ENCODE measurements at places on chromosomes 6 and 20.

DNA sequence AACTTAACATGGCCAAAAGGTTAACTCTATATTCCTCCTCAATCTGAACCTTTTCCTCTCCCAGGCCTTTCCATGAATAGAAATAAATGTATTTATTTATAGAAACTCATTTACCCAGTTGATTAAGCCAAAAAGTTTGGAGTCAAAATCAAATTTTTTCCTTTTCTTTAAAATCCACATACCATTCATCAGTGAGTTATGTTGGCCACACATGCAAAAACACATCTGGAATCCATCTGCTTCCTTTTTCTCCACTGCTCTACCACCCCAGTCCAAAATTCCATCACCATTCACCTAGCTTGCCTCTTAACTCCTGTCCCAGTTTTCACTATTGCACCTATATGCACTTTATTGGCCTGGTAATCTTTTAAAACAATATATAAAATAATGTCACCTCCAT, 62.4 kb upstream of the TMEM200A start:
- no peak for DNase-seq

DNA sequence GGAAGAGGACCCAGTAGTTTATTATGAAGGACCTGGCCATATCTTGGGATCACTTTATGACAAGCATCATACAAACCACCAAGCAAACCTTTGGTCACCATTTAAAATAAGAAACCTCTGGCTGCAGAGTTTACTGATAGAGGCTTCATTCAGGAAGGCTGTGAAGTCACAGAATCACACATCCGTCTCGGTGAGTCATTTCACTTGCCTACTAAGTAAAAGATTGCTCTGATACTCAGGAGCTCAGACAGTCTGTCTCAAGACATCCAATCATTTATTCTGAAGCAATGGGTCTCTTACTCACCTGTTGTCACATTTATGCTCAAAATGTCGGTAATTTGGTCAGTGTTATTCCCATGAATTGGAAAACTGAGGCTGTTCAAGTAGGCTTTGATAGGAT, 33.7 kb downstream of the ADGRF5 start:
- DNase-seq: no peak

DNA sequence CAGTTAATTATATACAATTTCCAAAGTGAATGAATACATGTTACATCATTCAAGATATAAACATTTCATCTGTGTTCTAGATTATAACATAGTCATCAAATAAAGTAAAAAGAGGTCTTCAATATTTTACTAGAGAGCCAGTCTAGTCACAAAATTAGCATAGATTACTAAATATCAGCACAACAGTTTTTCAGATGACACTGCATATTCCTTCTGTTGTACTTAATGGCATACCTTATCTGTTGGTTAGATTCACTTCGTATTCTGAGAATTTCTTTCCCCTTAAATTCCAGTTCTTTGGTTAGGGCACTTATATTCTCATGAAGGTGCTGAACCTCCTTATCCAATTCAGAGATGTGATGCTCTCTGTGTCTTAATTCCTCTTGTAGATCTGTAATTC, 39.8 kb upstream of the MCM9 start:
- no peak for DNase-seq

GRCh38 chr6:152184917-152185574, 377.6 kb downstream of the ESR1 start:
- DNase-seq: no peak

GRCh38 chr20:2696646-2697045, 4.1 kb downstream of the EBF4 start:
- DNase-seq: no peak

DNA sequence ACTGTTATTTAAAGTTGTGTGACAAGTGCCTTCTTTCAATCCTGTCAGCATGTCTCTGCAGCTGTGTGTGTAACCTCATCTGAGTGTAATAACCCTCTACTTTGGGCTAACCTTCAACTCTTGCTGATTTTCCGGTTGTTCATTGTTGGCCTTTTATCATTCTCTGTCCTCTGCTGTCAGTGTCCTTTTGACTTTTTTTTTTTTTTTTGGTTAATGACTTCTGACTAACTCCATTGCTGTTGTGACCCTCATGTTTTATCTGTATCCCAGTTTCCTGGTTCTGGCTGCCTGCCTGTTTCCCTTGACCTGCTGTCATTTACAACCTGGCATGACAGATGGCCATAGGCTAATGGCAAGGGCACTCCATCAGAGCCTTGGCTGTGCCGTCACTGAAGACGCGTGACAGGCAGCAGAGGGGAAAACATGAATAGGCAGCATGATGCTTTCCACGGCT, 145.7 kb upstream of the MAN1A1 start:
- DNase-seq: no peak

DNA sequence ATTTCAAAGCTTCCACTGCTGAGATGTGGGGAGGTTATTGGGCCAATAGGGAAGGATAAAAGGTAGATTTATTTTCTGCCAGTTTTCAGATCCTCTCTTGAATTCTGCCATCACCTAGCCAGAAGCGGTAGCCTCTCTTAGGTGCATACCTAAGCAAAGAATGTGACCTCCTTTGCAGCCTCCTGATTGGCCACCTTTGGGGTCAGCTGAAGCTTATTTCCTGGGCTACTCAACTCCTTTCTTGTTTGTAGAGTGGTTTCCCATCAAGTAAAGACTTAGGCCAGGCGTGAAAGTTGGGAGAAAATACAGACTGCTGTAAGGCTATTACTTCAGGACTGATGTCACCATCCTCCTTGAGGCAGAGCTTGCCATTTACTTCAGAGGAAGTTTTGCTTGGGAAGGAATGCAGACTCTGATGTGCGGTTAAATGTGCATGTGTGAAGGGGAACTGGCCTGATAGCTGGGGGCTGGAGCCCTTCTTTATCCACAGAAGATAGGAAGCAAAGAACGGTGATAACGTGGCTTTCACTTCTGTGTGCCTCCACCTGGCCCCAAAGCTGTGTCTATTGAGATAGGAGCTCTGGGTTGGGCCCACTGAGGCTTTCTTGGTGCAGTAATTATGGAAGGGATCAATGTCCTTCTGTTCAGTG, 70.1 kb downstream of the TRMT11 start:
- DNase-seq: no peak

DNA sequence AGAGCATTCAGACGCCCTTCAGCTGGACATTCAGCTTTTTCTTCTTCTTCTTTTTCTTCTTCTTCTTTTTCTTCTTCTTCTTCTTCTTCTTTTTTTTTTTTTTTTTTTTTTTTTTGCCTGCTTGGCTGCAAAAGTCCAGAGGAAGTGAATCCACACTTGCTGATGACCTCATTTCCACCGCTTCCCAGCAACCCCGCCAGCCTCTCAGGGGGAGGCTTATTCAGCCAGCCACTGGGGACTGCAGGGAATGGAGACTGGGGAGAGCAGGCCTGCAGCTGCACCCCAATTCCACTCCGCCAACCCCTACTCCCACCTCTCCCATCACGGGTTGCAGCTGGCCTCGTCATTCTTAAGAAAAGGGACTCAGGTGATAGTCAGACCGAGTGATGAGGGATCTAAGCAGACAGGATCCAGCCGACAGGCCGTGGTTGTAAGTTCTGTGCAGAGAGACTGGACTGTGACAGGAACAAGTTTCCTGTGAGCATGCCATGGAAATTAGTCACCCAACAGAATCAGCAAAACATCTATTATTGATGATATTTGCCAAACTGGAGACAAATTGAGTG, 59.0 kb upstream of the QKI start:
- DNase-seq: no peak

GRCh38 chr6:47701363-47701762, 3.0 kb downstream of the ADGRF4 start:
- no peak for DNase-seq

- no peak for DNase-seq
Observed at GRCh38 chr6:113385020-113385431, 472.1 kb upstream of the MARCKS start.

- no peak for DNase-seq
Observed at GRCh38 chr6:99305021-99305554, 44.4 kb downstream of the FAXC start.

GRCh38 chr6:28258877-28259777, at the start of gene NKAPL:
Gene NKAPL (plus strand): TSS chr6:28259297. CDS start chr6:28259372, 75 bp downstream.
- peak; percentile 37 for DNase-seq

DNA sequence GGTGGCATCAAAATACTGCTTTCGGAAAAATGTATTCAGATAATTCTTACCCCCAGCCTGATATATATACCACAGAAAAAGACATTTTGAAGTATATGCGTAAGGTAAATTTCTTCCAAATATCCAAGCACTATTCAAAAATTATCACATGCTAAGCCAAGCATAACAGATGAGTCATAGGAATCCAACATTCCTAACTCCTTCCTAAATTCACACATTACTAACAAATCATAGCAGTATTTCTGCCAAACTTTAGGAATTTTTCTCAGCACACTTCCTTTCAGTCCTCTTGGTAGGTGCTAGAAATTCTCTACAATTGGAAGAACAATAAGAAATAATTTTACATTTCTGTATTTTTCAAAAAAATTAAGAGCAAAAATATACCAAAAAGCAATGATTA, 417.5 kb downstream of the EYS start:
- DNase-seq: no peak

GRCh38 chr6:33737267-33738026, 9.3 kb downstream of the IP6K3 start:
- no peak for DNase-seq

GRCh38 chr20:43458422-43458924, 777 bp downstream of the SRSF6 start:
- DNase-seq: peak; percentile 23

- DNase-seq: no peak
Observed at GRCh38 chr6:148745926-148746325, 904 bp upstream of the UST start.

- no peak for DNase-seq
Observed at GRCh38 chr6:13479971-13480434, 7.4 kb downstream of the GFOD1 start.

DNA sequence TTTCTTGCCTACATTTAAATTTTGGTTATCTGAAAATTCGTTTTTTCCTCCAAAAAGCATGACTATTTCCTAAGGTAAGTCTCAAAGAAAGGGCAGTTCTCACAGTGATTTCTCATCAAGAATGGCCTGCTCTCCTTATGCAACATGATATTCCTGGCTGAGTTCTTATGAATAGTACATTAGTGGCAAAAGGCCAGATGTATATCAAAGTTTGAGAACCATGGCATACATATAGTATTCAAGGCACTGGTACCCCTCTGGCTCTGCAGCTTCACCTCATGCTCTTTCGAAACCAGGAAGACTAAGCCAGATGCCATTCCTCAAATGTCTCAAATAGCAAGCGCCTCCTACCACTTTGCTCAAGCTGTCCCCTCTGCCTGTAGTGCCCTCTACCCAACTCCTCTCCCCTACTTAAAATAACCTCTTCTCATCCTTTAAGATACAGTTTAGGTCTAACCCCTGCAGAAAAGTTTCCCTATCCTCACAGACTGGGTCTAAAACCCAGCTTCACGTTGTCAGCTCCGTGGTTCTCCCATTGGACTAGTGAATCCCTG, 280.3 kb downstream of the HACE1 start:
- no peak for DNase-seq

GRCh38 chr20:8427419-8428040, 295.5 kb downstream of the PLCB1 start:
- DNase-seq: no peak

DNA sequence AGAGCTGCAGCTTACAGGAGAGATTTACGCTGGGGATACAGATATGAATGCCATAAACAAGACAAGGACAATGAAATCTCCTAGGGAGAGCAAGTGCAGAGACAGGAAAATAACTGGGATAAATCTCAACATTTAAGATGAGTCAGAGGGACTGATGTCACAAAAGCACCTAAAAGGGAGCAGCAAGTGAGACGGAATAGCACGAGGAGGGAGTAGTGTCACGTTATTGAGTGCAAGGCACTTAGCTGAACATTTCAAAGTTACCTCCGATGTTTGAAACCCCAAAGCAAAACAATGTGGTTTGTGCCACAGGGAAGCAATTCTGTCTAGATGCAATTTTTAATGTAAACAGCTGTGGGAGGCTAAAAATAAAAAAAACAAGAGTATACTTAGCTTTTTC, 1131.7 kb upstream of the EYS start:
- no peak for DNase-seq

- DNase-seq: no peak
Observed at GRCh38 chr6:135608031-135608430, 110.5 kb upstream of the AHI1 start.

- DNase-seq: no peak
Observed at GRCh38 chr6:106752641-106753040, 123.3 kb downstream of the QRSL1 start.

- DNase-seq: no peak
Observed at GRCh38 chr6:26016245-26016962, 53.8 kb downstream of the TRIM38 start.

- no peak for DNase-seq
Observed at GRCh38 chr6:128491610-128492206, 28.7 kb downstream of the PTPRK start.

DNA sequence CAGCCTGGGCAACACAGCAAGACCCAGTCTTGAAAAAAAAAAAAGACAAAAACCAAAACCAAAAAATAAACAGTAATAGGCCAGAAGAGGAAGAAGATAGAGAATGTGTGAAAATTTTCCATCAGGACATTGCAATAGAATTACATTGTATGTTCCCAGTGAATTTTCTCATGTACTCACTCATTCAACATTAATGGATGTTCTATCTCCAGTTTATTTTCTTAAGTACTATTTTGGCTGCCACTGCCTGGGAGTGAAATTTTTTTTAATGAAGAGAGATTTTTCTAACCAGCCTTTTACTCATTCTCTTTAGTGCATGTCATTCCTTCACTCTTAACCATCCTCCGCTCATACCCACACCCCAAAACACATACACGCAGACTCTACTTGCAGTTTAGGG, 282.8 kb downstream of the ALDH8A1 start:
- no peak for DNase-seq

DNA sequence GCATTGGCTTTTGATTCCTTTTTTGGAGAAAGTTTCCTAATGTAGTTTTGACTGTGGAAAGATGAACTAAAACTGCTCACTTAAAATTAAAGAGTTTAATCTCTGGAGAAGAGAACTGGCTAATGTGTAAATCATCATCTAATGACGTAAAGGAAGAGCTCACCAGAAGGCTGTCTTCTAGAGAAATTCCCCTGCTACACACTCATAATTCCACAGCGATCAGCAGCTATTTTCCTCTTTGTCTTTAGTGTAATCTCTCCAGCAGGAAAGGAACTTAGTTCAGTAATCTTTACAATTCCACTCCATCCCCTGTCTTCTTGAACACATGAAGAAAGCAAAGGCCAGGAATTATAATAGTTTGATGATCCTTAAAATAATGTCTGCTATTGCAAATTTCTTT, 15.8 kb downstream of the SPTLC3 start:
- DNase-seq: no peak

DNA sequence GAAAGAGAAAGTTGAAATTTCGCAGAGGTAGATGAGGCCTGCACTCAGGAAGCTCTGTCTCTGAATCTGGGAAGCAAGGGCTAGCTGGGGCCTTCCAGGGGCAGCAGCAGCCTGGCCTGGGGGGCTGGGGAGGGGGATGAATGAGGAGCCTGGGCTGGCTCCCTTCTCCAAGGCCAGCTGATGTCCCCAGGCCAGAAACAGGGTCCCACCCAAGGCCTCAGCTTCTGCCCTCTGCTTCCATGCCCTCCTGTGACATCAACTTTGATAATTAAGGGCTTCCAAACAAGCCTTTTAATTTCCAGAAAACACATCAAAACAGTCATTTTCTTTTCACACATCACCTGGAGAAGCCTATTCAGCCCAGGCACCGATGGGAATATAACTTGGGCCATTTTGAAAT, 15.4 kb downstream of the TFAP2A start:
- DNase-seq: no peak
